Natural killer cell (primary cell): ENCODE measurements at places on chromosomes 7 and 10. TPM values are rescaled to one million over a fixed set of nuclear protein-coding genes. Genes with fewer than 3 reads are reported as not detected.

PNLIPRP2 gene
- total RNA-seq = not detected

DNA sequence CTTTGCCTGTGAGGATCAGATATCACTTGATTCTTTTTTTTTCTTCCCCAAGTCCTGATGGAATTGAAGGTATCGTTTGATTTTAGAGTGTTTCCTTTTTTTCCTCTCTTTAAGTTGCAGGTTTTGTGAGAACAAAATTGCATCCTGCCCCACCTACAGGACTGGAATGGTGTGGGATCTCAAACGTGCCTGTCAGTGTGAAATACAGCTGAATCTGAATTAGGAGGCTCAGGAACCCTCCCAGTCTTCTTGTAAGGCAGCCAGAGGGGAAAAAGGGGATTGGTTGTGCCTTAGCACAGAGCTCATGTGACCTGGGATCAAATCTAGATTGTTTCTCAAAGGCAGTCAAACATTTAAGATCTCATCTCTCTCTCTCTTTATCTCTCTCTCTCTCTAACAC is 32.7 kb upstream of the KLHL7 start:
- no peak overlapping the region for H3K27ac ChIP-seq
- no peak for DNase-seq
- no peaks in the 10 kb centered on the region for H3K4me1 ChIP-seq
- H3K4me3 ChIP-seq = no peak overlapping the region
- H3K27me3 ChIP-seq = no peaks in the 10 kb centered on the region

DNA sequence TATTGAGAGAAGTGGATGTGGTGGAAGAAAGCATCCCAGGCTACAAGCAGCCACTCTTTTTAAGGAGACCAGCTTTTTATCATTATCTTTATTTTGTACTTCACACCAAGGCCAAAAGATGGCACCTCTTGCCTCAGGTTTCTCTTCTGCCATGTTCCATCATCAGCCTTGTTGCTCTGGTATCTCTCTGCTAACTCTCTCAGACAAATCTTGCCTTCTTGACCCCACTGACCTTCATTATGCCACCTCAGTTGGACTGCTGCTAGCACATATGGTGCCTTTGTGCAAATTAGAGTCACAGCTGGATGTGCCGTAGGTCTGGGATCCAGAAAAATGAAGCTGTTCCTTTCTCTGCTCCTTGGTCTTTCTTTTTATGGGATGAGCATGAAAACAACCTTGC is 47.1 kb upstream of the DYNC1I1 start:
- no peak for DNase-seq
- no peak overlapping the region for H3K27ac ChIP-seq
- H3K36me3 ChIP-seq = no peaks in the 10 kb centered on the region
- H3K4me3 ChIP-seq = no peak overlapping the region

ZNF488 gene
- total RNA-seq = not detected

HOXA9 gene
- total RNA-seq = 4.6 TPM

DNA sequence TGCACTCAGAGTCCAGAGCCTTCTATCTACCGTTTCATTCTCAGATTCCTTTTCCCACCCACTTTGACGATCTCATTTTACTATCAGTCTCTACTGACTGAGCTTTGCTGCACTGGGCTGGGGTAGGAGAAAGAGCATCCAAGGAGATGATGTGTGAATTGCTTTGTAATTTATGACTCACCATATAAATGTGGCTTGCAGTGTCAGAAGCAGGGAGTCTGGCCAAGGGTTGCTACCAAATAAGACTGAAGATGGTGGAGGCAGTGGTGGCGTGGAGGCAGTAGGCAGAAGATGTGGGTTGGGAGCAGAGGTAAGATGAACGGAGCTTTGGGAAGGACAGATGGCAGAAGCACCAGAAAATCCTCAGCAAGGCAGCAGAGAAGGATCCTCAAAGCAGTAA is 73.3 kb upstream of the AGK start:
- no peak overlapping the region for H3K4me3 ChIP-seq
- no peaks in the 10 kb centered on the region for H3K27me3 ChIP-seq
- no peaks in the 10 kb centered on the region for H3K36me3 ChIP-seq
- DNase-seq = no peak
